Osteocyte (in vitro differentiated cells): ENCODE measurements at places on chromosomes 13 and 19.

DNA sequence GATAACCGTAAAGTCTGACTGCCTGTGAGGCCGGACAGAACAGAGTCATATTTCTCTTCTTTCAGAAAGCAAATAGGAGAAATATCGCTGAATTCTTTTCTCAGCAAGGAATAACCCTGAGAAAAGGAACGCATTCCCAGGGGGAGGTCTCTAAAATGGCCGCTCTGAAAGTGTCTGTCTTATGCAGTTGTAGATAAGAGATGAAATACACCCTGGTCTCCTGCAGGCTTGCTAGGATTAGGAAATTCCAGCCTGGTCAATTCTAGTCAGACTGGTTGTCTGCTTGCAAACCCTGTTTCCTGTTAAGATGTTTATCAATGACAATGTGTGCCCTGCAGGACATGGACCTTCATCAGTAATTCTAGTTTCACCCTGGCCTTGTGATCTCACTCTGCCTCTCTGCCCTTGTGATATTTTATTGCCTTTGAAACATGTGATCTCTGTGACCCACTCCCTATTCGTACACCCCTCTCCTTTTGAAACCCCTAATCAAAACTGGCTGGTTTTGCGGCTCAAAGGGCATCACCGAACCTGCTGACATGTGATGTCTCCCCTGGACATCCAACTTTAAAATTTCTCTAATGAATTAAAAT lies 934.8 kb upstream of the SPRY2 start:
- no peak for DNase-seq

- no peak for DNase-seq
Observed at GRCh38 chr19:1528596-1529429, 4.9 kb downstream of the PLK5 start.

DNA sequence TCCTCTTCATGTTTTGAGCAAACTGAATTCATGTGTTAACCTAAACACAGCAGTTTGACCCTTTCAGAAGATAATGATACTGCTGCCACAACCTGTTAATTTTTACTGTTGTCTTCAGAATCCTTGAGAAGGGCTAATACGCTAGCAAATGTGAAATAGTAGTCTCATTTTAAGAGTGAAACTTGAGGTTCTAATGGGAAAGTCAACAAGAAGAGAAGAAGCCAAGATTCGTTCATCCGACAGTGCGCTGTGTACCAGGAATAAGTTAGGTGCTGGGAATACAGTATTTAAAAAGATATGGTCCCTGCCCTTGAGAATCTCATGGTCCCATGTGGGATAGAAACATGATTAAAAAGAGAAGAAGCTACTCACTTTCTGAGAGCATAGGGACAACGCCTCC lies 134.4 kb downstream of the KL start:
- no peak for DNase-seq

GRCh38 chr13:48749144-48749543 lies 95.4 kb downstream of the CYSLTR2 start:
- no peak for DNase-seq

- no peak for DNase-seq
Observed at GRCh38 chr19:17751912-17752273, 616 bp downstream of the FCHO1 start.

- no peak for DNase-seq
Observed at GRCh38 chr19:55459551-55459949, 1.9 kb downstream of the ISOC2 start.

DNA sequence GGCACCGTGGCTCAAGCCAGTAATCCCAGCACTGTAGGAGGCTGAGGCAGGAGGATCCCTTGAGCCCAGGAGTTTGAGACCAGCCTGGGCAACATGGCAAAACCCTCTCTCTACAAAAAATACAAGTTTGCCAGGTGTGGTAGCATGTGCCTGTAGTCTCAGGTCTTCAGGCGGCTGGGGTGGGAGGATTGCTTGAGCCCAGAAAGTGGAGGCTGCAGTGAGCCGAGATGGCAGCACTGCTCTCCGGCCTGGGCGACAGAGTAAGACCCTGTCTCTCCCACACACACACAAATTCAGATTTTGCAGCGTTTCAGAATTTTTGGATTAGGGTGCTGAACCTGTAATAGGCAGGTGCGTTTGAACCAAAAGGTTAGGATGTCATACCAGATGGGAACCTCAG lies 2.2 kb downstream of the RPS11 start:
- no peak for DNase-seq

DNA sequence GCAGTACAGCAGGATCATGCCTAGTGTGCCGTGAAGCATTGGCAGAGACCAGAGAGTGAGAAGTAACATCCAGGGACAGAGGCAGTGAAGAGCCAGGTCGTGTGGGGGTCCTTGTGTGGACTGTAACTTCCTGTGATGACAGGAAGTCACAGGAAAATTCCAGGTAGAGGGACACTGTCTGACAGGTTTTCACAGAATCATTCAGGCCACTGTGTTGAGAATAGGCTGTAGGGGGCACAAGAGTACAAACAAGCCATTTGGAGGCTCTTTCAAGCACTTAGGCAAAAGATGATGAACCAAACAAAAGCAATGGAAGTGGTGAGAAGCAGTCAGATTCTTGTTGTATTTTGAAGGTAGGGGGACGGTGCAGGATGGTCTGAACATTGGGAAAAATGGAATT lies 46.4 kb downstream of the N4BP2L1 start:
- no peak for DNase-seq

DNA sequence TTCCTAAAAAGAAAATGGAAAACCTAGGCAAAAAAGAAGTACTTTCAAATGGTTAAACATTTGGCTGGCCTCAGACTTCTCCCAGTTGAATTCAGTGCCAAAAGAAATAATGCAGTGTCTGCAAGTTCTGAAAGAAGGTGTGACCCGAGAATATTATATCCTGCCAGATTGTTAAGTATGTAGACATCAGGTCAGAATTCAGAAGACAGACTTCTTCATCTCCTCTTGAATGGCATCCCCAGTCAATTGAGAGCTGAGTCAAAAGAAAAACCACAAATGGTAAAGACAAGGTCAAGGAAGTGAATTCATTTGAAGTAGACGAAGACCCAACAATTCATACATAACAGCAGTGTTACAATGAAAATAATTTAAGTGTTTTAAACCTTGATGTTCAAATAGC lies 194.5 kb downstream of the NBEA start:
- no peak for DNase-seq

DNA sequence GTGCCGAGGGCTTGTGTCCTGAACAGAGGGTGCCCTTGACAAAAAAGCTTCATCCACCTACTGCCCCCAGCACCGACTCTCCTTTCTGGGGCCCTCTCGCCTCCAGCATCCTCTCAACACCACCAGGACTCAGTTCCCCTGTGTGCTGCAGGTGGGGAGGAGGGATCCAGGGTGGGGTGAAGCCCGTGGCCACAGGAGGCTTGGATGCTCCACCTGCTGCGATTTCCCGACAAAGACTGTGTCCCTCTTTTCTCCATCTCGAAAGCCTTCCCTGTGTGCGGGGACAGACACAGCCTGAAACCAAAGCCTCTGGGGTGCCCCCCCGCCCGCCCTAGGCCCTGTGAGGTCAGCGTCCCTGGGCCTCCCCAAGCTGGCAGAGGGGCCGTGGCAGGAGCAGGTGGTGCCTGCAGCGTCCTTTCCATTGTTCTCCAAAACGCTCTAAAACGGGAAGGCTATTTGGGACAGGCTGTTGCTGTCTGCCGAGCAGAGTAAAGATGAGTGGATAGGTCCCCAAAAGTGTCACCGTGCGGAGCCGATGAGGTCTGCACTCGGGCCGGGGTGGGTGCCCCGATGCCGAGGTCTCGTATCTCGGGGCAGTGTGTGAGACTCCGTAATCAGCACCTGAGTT lies 185.7 kb downstream of the PTPRS start:
- no peak for DNase-seq

GRCh38 chr13:96769874-96770273 lies 224.4 kb downstream of the OXGR1 start:
- DNase-seq: no peak

- peak; percentile 91 for DNase-seq
Observed at GRCh38 chr19:49690656-49691242, at the start of gene CPT1C. CPT1C (plus strand) TSS chr19:49691116; CDS start chr19:49692253, 1,137 bp downstream.

DNA sequence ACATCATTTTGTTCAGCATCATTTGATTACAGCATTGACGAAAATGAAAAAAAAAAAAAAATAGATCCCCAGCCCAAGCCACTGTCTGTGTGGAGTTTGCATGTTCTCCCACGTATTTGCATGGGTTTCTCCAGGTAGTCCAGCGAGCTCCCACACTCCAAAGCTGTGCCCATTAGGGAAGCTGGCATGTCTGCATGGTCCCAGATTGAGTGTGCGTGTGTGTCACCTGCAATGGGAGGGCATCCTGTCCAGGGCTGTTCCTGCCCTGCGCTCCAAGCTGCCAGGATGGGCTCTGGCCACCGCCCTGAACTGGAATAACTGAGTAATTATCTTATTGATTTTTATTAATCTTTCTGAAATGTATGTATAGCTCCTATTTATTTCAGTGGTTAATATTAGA lies 88.6 kb downstream of the KLF12 start:
- no peak for DNase-seq
